ENCODE measurements at places on chromosomes 5 and 9.

DNA sequence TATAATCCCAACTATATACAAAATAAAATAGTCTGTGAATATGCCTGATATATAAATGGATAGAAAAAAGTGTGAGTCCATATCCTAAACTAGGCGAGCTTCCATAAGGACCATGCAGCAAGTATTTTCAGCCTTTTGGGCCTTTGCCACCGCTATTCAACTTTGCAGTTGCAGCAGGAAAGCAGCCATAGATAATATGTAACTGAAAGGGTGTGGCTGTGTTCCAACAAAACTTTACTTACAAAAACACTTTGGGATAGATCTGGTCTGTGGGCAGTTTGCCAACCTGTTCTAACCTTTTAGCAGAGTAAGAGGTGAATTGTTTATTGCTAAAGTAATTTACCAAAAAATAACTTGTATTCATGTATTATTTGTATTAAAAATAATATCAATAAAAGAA is 127.8 kb upstream of the GPR151 start:
- DNase-seq: no peak

DNA sequence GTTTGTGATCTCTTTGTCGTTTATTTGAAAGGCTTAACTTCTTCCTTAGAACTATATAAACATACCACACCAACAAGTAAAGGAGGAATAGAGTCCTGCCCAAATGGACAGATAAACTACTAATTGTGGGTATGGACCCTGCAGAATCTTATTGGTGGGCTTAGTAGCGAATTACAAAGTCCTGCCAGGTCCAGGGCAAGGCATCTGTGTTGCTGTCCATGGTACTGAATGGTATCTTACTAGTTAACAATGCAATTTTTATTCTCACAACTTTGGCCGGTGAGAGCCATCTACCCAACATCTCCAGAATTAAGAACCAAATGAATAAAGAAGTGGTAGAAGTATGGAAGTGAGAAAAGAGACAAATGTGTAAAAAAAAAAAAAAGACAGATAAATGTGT is 1782.4 kb upstream of the WWC1 start:
- no peak for DNase-seq

- no peak for DNase-seq
Observed at GRCh38 chr5:131228646-131229045, 35.2 kb upstream of the CDC42SE2 start.

DNA sequence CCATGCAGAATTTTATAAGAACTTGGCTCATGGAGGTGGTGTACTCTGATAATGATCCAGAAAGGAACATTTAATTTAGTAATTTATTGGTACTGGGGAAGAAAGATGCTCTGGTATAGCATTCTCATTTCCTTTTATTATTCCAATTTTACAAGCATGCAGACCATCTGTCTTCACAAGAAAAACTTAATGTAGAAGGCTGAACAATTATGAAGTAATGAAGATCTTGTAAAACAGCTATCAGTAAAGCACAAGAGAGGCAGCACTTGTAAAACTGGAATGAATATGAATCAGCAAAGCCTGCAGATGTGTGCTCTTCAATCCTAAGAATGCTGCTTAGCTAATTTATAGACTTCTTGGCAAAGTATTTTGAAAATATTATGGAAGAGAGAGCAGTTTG is 300.0 kb downstream of the YTHDC2 start:
- DNase-seq: no peak

DNA sequence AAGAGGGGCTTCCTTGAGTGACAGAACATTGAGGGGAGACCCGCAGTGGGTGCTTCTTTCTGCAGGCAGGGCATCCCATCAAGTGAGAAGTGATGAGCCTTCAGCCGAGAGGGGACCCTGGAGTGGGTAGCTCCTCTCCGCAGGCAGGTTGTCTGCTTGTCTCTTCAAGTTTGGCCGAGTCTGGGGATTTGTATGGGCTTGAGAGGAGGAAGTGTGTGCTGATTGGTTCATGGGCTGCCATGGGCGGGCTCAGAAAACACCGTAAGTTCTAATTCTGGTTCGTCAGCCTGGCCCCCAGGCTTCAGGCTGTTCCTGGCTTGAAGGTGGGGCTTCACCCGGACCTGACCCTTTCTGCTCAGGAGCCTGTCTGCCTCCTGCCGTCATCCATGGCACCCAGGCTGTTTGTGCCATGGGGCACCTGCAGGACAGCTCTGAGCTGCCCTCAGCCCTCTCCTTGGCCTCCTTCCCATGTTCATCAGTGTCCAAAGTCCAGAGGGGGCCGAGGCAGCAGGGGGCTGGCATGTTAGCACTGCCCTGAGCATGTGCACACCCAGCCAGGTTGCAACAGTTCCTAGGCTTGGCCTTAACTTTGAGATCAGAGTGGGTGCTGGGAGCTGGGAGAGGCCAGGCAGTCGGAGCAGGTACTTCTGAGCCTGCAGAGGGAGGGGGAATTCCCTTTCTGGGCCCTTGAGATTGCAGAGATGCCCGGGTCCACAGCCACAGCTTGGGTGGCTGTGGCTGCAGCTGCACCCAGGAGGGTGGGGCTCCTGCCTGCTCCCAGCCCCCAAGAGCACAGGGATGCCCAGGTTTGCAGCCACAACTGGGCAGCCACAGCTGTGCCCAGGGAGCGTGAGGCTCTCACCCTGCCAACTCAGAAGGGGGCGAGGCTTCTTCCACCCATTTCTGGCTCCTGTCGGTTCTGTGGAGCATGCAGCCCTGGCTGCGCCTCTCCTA is 13.5 kb upstream of the DHFR start:
- no peak for DNase-seq

- no peak for DNase-seq
Observed at GRCh38 chr5:179330186-179330900, 14.9 kb downstream of the ADAMTS2 start.

DNA sequence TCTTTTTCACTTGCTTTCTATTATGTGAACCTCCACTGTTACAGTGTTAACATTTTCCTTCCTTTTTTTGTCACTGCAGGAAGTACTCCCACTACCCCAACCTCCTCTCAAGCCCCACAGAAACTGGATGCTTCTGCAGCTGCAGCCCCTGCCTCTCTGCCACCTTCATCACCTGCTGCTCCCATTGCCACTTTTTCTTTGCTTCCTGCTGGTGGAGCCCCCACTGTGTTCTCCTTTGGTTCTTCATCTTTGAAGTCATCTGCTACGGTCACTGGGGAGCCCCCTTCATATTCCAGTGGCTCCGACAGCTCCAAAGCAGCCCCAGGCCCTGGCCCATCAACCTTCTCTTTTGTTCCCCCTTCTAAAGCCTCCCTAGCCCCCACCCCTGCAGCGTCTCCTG is 18.8 kb downstream of the NUP214 start:
- DNase-seq: no peak

DNA sequence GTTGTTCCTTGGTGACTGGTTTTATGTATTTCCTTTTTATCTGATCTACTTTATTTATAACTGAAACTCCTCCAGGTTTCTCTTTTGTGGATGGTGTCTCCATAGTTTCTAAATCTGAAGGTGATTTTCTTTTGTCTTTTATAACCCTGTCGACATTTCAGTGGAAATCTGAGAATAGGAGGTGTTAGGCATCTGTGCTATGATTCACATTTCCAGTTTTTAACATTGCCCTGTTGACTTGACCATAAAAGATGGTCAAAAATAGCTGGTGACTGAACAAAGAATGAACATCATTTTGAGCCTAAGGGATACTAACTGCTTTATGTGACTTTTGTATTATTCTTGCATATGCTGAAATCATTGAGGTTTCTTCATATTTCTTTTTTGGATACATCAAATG is 190.5 kb downstream of the PCSK1 start:
- no peak for DNase-seq

DNA sequence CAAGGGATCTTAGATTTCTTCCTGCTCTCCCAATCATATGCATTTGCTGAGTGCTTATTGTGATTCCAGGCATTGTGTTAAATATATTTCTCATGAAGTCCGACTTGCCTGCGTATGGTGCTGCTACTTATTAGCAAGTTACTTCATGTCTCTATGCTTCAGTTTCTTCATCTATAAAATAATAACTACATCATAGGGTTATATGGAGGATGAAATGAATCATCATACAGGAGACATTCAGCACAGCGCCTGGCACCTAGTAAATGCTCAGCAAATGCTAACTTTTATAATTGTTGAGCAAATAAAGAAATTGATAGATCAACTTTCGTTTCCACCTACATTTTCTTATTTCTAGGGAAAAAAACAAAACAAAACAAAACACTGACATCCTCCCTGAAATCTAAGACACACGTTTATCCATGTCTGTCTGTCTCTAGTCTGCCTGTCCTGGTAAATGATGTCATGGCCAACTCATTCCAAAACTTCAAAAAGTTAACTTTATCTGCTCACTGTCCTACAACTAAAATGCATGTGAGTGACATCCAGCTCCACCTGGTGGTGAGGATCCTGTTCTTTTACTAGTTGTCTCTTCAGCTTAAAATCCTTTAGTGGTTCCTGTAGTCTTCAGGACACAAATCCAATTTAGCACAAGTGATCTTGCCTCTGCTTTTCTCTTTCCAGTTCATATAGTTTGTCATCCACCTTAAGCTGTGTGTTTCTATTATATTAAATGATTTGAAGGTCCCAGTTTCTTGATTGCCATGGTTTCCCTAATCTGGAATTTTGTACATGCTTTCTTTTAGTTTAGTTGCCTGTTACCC is 27.7 kb downstream of the PPP3R2 start:
- DNase-seq: no peak

DNA sequence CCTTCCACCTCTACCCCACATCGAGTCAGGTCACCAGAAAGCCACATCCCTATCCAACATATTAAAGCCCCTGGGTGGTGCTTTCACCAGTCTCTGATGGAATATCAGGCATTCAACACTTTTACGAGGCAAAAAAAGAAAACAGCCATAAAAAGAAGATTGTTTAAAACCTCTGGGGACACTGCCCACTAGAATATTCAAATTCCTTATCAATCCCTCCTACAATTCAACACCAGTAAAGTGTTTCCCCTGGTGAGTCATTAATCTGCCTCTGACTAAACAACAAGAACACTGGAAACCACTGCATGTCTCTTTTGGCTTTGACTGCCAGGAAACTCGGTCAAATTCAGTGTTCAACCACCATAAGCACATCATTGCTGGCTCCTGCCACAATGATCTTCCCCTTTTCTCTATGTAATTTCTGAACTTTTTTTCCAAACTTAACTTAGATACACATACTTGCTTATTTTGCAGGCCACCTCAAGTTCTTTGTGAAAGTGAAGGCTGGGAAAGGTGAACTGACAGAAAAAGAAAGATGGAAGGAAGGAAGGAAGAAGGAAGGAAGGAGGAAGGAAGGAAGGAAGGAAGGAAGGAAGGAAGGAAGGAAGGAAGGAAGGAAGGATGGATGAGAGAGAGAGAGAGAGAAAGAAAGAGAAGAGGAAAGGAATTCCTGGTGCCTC is 105.3 kb downstream of the PAX5 start:
- DNase-seq: peak; percentile 17

- DNase-seq: peak; percentile 12
Observed at GRCh38 chr9:109880276-109881169, 100.5 kb downstream of the PALM2AKAP2 start.

- DNase-seq: no peak
Observed at GRCh38 chr5:139577689-139578290, 16.7 kb downstream of the UBE2D2 start.

DNA sequence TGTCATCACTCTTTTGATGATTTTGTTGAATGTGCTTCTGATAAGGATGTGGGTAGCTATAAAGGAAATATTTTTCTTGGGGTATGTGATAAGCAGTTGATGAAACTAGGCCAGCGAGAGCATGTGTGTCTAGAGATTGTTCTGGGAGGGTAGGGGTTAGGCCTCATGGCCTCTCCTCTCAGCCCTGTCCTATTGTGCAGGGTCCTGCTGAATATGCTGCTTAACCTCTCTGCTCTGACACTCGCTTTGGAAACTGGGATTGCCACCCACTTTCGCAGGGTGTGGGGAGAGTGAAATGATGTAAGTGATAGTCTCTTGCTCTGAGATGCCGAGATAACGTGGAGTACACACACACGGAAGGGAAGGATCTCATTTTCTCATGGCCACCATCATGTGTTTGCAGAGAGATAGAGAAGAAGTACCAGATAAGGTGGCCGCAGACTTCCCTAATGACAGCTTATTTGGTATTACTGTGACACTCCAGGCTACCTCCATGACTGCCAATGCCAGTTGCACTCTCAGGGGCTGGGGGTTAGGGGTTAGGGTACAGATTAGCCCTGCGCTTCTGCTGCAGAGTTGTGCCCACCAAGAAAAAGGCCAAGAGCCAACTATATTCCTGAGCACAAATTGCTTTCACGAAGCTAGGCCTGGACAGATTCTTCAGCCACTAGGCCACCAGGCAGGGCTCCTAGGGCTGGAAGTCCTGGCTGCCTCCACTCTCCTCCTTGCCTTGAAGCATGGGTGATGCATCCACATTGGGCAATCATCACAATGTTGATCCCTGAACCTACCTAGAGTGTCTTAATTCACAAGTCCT is 25.2 kb upstream of the TNFAIP8 start:
- DNase-seq: peak; percentile 63

GRCh38 chr9:78064075-78064474 is 32.5 kb upstream of the GNAQ start:
- DNase-seq: no peak

DNA sequence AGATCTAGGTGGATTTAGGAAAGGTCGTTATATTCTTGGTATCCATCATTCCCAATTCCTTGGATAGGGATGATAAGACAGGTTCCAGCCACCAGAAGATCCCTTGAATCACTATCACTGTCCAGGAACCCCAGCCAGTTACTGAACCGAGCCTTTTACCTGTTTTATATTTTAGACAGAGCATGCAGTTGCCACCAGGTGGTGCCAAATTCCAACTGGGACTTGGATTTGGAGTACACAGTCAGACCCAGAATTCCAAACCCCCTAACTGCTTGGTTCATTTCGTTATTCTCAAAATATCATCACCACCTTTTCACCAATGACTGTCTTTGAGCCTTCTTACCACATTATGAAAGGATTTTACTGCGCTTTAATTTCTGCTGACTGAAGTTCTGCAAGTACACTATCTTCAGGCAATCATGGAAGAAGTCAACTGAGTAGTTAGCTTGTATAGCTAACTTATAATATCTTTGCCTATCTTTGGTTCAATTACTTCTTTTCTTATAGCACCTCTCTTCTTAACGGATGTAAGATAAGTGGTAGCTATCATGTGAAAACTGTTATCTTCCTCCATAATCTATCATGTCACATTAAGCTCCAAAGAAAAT is 191.8 kb downstream of the PRR16 start:
- no peak for DNase-seq

DNA sequence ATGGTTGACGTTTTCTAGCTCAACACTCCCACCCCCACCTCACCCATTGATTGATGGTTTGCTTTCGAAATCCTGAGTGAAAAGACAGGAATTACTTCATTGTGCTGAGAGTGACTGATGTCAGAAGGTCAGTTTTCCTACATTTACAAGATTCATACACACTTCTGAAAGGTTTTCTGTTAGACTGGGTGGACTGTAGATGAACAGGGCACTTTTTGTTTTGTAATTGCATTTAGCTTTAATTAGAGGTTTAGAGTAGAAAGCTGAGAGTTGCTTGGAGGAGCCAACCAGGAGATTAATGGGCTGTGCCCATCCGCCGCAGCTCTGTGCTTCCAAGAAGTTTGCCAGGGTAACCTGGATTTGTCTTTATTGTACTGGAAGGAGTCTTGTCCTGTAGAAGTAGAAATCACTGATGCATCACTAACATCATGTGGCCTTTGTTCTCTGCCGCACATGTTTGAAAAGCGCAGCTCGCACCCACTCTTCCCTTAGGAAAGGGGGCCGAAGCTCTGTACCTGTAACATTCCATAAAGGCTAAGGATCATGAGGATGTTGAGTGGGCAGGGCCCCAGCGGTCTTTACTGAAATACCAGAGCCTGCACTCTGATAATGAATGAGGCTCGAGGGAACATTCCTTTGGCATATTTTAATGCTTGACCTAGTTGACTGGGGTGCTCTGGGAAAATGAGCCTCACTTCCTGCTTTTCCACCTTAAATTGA is 267.6 kb upstream of the DMRT1 start:
- DNase-seq: no peak

GRCh38 chr9:366620-367019 is 152.0 kb downstream of the DOCK8 start:
- DNase-seq: no peak
